Fibroblast of the conjunctiva (primary cell): ENCODE measurements at places on chromosomes 13 and 19.

DNA sequence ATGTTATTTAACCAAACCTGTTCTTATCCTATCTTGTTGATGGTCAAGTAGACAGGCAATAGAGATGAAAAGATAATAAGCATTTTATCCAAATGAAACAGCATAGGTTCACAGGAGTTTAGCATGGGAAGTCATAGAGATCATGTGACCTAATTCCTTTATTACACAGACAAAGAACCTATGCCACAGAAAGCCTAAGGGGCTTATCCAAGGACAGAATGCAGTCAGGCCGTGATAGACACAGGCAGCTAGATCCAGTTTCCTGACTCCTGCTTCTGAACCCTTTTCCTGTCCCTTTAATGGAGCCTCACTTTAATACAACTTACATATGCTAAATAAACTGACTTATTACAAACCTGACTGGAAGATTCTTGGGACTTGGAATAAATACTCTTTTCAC, 532.1 kb downstream of the IRS2 start:
- DNase-seq: no peak

DNA sequence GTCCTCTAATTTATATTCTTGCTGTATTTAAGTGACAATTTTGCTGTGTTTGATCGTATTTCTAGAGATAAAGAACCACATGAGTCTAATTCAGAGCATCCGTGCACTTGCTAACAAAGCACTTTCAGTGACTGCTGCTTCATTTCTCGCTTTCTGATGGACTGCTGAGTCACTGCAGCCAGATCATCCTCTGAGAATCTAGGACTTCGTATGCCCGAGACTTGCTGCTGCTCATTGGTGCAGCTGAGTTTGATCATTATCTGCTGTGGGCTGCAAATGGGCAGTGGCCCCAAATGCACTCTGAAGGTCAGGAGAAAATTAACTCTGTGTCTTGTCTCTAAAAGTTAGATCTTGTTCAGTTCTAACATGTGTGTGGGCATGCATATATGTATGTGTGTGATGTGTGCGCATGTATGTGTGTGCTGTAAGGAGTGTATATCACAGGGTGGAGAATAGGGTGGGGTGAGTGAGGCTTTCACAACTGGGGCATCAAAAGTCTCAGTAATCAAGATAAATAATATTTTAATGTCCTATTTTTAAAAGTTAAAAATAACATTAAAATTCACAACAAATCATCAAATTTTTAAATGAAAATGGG, 342.6 kb downstream of the MTUS2 start:
- peak; percentile 8 for DNase-seq

- DNase-seq: no peak
Observed at GRCh38 chr13:75410207-75410606, 71.8 kb downstream of the TBC1D4 start.

- DNase-seq: no peak
Observed at GRCh38 chr19:50490991-50491472, 14.4 kb upstream of the GARIN5A start.
